CD4-positive, alpha-beta T cell treated with Interleukin-6 at 100 ng/mL for 8 hours (primary cell): ENCODE measurements at places on chromosomes 2 and 18.

- no peak for DNase-seq
These were observed 2.1 kb downstream of the ASTL start for GRCh38 chr2:96136129-96136720.

DNA sequence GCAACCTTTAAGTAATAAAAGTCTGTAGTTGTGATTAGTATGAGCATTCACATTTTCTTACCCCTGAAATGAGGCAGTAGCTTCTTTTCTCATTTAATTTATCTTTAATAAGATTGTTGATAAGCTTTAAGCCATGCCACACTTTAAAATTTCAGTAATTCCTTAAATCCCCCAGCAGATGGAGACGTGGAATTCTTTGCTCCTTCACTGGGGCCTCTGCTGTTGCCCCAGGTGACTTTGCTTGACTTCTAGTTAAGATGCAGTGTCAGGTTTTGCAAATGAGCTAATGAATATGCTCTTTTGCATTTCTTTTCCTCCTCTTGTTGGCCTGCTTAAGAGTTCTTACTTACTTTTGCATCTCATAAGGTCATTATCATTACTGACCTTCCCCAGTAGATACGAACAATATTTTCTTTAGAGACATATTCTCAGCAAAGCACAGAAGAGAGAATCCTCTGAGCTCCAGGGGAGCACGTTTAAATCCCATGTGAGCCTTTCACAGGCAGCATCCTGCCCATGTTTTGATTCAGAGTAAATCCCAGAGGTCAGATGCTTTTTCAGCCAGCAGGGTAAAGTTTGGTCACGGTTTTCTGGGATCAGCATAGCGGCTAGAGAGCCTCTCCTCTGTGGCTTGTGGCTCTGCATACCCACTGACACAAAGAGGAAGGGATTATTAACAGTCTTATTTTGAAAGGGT, 222.9 kb downstream of the PTPRM start:
- no peak for DNase-seq

DNA sequence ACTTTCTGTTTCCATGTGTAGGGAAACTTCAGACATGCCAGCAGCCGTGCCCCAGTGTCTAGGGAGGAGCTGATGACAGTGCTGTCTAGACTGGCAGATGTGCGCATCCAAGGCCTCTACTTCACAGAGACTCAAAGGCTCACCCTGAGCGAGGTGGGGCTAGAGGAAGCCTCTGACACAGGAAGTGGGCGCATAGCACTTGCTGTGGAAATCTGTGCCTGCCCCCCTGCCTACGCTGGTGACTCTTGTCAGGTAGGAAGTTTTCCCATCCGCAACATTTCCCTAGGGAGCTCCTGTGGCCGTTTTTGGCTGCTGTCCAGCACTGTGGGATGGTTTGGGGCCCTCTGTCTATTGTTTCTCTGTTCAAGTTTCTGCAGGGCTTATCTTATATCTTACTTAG, 143.1 kb upstream of the TTC39C start:
- DNase-seq, result peak; percentile 71

DNA sequence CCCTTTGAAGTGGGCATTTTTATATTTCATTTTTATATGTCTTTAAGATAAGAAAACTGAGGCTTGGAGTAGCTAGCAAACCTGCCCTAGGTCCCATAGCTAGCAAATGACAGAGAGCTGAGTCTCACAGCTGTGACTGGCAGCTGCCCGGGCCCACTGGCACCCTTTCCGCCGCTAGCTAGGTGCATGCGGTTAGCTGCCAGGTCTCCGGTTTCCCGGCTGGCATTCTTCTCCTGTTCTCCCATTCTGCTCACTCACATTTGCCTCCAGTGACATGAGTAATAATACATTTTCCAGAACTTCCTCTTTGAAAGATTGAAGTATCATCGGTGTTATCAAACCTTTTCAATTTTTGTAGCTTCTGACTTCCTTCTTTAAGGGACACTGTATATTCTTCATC, 38.7 kb downstream of the MTCL1 start:
- DNase-seq, result no peak

GRCh38 chr2:208713066-208713745, 306.6 kb downstream of the PTH2R start:
- no peak for DNase-seq

GRCh38 chr2:222362336-222362735, 62.0 kb upstream of the SGPP2 start:
- no peak for DNase-seq

- peak; percentile 18 for DNase-seq
These were observed 2.3 kb downstream of the NEUROD1 start for GRCh38 chr2:181677912-181678586.

DNA sequence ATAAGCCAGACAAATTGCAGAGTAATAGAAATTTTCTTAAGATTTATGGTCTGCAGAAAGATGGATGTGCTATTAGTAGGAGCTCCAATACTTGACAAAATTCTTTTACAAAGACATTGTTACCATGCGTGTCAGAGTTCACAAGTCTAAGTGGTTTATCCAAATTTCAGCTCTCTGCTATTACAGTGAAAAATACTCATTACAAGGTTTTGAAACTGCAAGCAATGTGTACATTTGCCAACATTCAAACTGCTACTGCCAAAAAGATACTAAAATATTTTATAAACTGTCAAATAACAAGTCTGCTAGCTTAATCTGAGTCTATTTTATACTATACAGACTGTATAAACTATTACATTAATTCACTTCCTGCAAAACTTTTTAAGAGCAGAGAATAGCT, 1341.5 kb upstream of the ACVR2A start:
- DNase-seq, result no peak

GRCh38 chr18:21314724-21315123, 72.7 kb downstream of the GREB1L start:
- no peak for DNase-seq

DNA sequence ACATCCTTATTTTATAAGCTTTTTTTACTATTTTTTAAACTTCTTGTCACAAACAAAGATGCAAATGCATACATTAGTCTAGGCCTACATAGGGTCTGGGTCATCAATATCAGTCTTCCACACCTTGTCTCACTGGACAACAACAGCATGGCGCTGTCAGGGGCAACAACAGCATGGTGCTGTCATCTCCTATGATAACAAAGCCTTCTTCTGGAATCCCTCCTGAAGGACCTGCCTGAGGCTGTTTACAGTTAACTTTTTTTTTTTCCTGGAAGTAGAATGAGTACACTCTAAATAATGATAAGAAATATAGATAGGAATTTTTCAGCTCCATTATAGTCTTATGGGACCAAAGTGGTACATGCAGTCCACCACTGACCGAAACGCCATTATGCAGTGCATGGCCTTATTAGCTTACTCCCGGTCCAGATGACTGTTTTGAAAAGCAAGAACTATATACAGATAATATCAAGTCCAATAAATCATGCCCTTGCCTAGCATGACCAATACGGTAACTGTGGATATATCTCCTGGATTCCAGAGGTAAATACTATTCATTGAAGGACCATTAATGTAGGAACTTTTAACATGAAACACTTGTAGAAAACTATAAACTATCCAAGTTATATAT, 38.4 kb downstream of the TCF4 start:
- no peak for DNase-seq

DNA sequence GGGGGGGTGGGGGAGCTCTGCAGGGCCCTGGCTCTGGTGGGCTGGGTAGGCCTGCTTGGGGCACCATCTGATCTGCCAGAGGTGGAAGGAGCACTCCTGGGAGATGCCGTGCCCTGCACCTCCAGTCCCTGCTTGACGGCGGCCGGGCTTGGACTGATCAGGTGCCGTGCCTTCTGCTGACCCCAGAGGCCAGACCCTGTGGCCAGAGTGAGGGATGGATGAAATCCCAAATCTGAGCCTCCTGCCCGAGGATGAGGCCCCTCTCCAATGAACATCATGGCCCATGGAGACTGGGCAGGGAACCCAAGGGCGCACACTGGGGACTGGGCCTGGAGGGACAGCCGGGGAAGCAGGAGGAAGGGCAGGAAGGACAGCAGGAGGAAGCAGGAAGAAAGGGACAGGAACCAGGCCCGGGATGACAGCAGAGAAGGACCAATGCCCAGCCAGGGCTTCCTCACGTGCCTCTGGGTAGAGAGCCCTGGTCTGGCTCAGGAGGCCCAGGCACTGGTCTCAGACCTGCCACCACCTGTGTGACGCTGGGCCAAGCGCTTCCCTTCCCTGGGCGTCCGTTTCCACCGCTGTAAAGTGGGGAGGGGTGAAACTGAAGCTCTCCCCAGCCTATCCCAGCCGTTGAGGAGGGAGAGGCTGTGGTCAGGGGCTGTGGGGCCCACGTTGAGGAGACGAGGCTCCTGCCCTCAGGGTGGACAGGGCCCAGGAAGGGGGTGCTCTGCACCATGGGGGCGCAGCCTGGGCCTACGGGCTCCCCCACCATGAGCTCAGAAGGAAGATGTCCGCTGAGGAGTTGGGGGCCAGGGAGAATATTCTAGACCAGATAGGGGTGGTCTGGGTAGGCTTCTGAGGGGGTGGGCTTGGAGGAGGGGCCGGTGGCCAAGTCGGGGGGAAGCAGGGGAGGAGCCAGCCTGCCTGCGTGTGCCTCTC, 1.0 kb upstream of the GPR35 start:
- no peak for DNase-seq
